Uterus (tissue), 4 donors: ENCODE measurements at places on chromosomes 12 and 14. TPM values are rescaled to one million over a fixed set of nuclear protein-coding genes. Genes with fewer than 3 reads are reported as not detected.

GRCh38 chr12:59486827-59487226 lies 109.0 kb upstream of the SLC16A7 start:
- no peak for DNase-seq

DNA sequence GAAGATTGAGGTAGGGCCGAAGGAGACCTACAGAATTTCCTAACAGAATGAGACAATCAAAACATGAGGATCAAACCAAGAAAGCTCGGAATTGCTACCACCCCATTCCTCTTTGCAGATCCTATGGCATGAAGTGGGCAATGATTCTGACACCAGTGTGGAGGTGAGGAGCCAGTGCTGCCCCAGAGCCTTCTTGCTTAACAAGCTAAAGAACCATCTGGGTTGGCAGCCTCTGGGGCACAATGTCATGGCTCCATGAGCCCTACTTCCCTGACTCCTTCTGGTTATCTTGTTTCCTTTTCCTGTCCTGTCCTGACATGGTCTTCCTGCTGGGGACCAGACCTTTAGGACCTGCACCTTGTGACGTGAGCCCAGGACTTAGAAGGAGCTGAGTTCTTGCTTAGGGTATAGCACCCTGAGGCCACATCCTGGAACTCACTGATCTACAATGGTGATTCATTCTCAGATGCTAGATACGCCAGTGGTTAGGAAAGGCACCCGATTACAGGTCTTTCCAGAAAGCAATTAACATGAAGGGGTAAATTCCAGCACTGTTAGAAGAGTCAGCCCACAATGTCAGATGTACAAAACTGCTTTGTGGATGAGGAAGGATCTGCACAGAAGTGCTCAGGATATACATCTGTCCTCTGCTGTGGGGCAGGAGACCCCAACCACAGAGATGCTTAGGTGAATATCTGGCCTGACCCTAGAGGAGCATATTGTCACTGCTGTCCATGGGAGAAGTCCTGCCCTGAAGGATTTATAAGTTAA lies 324.2 kb downstream of the ZFP36L1 start:
- no peak for DNase-seq

DNA sequence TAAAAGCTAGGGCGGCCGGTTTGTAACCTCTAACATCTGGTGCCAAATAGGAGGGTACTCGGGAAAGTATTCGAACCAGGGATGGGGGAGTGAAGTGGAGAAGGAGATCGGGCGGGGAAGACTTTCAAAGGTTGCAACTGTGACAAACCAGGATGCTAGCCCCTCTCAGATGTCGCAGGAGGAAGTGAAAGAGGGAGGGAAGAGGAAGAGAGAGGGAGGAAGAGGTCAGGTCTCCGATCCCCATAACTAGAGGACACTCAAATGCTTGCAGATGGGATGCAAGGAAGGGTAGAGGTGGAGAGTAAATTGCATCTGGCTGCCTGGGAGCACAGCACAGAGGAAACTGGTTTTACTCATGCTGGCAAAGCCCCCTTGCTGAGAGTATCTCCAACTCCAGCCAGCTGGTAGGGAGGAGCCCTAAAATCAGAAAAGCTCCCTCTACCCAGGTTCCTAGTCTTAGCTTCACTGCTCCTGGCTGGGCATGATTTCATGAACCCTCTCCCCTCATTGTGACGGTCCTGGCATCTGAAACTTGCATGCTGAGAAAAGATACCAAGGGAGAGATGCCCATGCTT lies 696.7 kb upstream of the TBX3 start:
- DNase-seq = no peak

DNA sequence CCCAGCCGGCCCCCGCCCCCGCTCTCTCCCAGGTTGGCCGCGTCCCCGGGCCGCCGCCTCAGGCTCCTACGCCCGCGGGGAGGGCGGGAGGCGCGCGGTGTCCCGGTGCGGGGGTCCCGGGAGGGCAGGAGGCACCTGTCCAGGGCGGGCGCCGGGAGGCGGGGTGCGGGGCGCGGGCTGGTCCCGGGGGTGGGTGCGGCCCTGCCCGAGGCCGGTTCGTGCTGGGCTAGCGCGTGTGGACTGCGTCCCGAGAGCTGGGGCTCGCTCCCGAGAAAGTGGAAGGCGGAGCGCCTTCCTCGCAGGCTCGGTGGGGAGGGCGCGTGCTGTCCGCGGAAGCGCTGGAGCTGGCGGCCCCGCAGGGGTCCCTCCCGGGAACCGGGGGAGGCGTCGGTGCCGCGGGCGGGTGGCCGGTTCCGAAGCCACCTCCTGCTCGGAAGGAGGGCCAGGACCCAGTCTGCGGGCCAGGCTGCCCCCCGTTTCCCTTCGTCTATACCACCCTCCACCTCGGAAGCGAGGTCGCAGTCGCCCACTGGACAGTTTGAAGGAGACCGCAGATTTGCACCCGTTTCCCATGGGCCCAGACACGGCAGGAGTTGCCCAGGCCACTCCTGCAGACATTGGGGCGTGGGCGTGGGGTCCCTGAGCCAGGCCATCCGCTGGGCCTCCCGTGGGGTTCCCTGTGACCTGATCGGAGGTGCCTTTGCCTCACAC lies 636 bp downstream of the ZFYVE21 start:
- no peak for DNase-seq

SSPN gene
- 40.3 TPM for total RNA-seq

PLA2G1B gene
- not detected for total RNA-seq

SMIM41 gene
- total RNA-seq = not detected

DNA sequence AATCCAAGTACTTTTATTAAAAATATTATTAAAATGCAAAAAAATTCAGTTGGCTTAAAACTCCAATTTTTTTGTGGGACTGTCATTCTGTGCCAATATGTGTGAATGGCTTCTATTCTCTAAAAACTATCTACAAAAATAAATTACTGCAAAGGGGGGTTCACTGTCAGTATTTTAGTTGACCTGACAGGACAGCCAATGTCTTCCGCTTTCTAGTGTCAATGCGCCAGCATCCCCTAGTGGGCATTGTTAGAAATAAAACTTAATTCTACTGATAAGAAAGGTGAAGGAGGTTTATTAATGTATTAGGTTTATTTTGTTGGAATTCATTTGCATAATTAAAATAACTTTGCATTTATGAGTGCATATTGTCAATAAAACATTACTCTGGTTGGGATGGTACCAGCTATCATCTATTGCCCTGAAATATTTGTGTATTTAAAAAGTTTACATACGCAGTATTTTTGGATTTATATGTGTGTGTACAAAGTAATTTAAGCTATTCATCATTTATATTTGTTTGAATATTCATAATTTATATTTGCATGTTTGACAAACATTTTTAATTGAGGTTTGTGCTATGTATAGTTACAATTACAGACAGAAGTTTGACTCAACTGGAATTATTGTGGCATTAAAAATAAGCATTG lies 527.2 kb downstream of the FLRT2 start:
- DNase-seq = no peak

DNA sequence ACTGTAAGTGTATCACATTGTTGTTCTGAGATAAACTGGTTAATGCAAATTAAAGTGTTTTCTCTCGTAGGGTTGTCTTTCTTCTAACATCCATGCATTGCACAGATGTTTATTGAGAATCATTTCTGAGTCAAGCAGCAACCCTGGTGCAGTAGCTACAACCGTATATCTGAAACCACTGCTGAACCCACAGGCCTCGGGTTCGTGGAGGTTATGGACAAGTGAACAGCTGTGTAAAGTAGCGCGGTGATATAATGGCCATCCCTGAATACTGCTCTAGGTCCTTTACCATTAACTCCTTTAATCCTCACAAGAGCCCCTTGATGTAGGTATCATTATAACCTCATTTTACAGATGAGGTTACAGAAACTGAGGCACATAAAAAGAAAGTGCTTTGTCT lies 486.1 kb upstream of the TMEM132C start:
- no peak for DNase-seq

SLC38A4 gene
- total RNA-seq = 1.9 TPM

- no peak for DNase-seq
Measured at GRCh38 chr12:21825886-21826617, 51.5 kb upstream of the KCNJ8 start.

DNA sequence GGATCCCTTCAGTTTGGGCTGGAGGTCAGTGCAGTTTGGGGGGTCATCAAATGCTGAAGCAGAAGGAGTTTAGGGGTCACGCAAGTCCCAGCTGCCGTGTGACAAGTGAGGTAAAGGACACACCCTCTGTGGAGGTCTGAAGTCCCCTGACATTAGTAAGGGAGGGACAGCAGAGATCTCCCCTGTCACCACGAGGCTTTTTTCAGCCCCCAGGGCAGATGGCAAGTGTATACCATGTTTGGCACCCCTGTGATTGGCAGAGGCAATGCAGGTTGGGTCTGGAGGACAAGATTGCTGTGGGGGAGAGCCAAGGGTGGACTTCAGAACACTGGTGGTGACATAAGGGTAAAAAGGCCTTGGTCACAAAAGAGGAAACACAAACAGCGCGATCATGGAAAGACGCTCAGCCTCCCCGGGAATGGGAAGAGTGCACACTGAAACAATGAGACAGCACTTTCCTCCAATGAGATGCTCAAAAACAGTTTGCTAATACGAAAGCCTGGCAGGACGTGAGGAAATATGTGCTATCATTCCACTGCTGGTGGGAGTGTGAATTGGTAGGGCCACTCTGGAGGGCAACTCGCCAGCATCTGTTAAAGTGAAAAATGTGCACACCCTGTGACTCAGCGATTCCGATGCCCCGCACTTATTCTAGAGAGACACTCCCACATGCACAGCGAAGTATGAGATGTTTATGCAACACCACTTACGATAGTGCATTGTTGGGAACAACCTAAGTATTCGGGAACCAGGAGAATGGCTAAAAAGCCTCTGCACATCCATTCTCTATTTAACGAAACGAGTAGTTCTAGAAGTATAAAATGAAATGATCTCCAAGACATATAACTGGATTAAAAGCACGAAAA lies 14.4 kb upstream of the CD27 start:
- DNase-seq = peak; percentile 92

EAPP gene
- total RNA-seq = 38.8 TPM

- no peak for DNase-seq
Measured at GRCh38 chr12:117439531-117440001, 78.1 kb upstream of the NOS1 start.
